Activated naive CD4-positive, alpha-beta T cell treated with anti-CD3 and anti-CD28 coated beads for 36 hours (primary cell): ENCODE measurements at places on chromosomes 16 and 17.
A peak's percentile ranks its signal among the peaks of the same experiment; 100 is the strongest.

DNA sequence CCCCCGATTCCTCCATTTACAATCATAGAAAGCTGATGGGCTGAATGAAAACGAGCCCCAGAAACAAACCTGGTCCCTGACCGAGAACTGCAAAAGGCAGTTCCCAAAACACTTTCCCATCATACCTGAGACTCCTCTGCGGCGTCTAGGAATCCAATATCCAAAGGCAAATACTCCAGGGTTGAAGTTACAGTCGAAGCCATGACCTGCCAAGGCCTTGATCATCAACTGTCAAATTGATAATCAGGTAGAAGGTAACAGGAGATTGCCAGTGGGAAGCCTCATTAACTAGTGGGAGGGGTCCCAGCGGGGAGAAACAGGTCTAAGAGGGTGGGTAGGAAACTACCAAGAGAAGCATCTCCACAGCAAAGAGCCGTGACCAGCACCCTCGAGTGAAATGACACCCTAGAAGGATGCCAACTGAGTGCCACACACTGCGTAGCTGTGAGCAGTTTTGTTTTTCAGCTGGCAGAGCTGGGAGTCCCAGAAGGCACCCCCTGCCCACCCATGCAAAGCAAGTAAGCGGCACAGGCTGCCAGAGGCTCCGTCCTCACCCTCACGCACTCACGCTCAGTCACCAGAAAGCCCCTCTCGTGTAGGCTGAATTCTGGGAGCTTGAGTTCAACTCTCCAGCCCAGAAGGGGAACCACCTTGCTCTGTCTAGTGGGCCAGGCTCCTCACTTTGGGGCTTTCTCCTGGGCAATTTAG, 146.1 kb downstream of the GAS7 start:
- H3K4me3 ChIP-seq: no peak overlapping the region
- DNase-seq: no peak
- no peaks in the 10 kb centered on the region for H3K4me1 ChIP-seq
- no peaks in the 10 kb centered on the region for H3K36me3 ChIP-seq
- no peaks in the 10 kb centered on the region for H3K27me3 ChIP-seq
- H3K27ac ChIP-seq: no peak overlapping the region

- H3K4me3 ChIP-seq: no peak overlapping the region
- H3K27ac ChIP-seq: no peak overlapping the region
- DNase-seq: no peak
- H3K4me1 ChIP-seq: no peaks in the 10 kb centered on the region
Observed at GRCh38 chr17:74239172-74239571, 25.8 kb downstream of the TTYH2 start.

- H3K27ac ChIP-seq: no peak overlapping the region
- no peaks in the 10 kb centered on the region for H3K36me3 ChIP-seq
- H3K4me3 ChIP-seq: no peak overlapping the region
- no peak for DNase-seq
- no peaks in the 10 kb centered on the region for H3K4me1 ChIP-seq
Observed at GRCh38 chr16:77912617-77913016, 109.7 kb upstream of the CLEC3A start.

- H3K4me1 ChIP-seq: peaks cover 90% of the 10 kb centered on the region
- H3K27me3 ChIP-seq: no peaks in the 10 kb centered on the region
- DNase-seq: no peak
- H3K4me3 ChIP-seq: no peak overlapping the region
- no peak overlapping the region for H3K27ac ChIP-seq
Observed at GRCh38 chr16:8957063-8957397, 6.7 kb downstream of the USP7 start.

DNA sequence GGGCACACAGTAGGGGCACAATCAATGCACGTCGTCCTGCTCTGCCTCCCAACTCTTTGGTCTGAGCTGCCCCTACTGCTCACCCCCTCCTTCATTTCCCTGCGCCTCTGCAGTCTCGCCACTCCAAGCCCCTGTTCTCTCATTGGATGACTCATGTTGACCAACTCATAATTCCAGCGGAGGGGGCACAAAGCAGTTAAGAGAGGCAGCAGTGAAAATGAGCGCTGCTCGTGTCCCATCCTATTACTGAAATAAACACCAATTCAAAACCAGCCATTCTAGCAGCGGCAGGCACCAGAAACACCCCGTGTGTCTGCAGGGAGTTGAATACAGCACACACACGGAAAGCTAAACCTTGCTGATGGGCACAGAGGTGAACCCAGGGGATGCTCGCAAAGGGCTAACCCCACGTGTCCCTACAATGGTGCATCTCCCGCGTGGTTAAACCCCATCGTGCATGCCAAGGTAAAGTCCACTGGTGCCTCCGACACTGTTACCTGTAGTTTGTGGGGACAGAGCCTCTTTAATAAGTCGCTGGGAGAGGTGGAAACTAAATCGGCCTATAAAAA, 310.4 kb downstream of the XYLT1 start:
- H3K4me1 ChIP-seq: no peaks in the 10 kb centered on the region
- no peak overlapping the region for H3K27ac ChIP-seq
- no peak overlapping the region for H3K4me3 ChIP-seq
- no peaks in the 10 kb centered on the region for H3K27me3 ChIP-seq
- H3K36me3 ChIP-seq: peaks cover 7% of the 10 kb centered on the region

DNA sequence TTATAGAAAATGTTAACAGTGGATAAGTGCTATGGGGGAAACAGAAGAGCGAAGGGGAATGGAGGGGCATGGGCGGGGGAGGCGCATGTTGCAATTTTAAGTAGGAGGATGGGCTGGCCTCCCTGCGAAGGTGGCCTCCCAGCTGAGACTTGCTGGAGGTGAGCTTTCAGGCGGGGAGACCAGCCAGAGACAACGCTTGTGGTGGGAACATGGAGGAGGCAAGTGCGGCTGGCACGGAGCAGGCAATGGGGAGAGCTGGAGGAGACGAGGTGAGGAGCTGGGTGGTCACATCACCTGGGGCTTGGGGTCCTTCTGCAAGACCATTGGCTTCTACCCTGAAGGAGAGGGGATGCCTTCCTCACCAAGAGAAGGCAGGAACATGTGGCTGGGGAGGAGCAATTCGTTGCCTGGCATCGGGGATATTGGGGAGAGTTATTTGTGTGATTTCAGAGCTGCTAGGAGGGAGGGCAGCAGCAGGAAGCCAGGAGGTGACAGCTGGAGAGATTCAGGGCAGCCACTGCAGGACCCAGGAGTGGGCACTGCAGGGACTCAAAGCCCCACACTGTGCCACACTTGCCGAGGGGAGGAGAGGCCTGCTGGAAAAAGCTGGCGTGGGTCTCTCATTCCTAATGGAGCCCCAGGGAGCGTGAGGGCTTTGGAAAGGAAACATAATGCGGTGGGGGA, 34.4 kb downstream of the PMFBP1 start:
- no peak overlapping the region for H3K4me3 ChIP-seq
- H3K4me1 ChIP-seq: no peaks in the 10 kb centered on the region
- no peaks in the 10 kb centered on the region for H3K36me3 ChIP-seq
- no peak for DNase-seq

- H3K4me3 ChIP-seq: no peak overlapping the region
- peak; percentile 64 for DNase-seq
- no peaks in the 10 kb centered on the region for H3K27me3 ChIP-seq
- H3K27ac ChIP-seq: no peak overlapping the region
- H3K4me1 ChIP-seq: no peaks in the 10 kb centered on the region
Observed at GRCh38 chr17:18141210-18141803, 32.8 kb downstream of the MYO15A start.

GRCh38 chr16:2516391-2517240, 2.9 kb downstream of the ATP6V0C start:
- H3K4me1 ChIP-seq: peaks cover 64% of the 10 kb centered on the region
- H3K36me3 ChIP-seq: peaks cover 7% of the 10 kb centered on the region
- no peak for DNase-seq
- no peak overlapping the region for H3K4me3 ChIP-seq
- peak overlapping the region; percentile 91 for H3K27ac ChIP-seq

- no peaks in the 10 kb centered on the region for H3K27me3 ChIP-seq
- no peak overlapping the region for H3K4me3 ChIP-seq
- no peak overlapping the region for H3K27ac ChIP-seq
- DNase-seq: no peak
Observed at GRCh38 chr16:59881376-59881775, 1147.3 kb upstream of the GOT2 start.

- H3K27ac ChIP-seq: no peak overlapping the region
- no peak for DNase-seq
- H3K27me3 ChIP-seq: no peaks in the 10 kb centered on the region
- H3K4me1 ChIP-seq: peaks cover 6% of the 10 kb centered on the region
Observed at GRCh38 chr17:31051506-31051905, 43.3 kb upstream of the NF1 start.

GRCh38 chr17:39793301-39793872, 55.6 kb downstream of the GRB7 start:
- H3K27ac ChIP-seq: peak overlapping the region; percentile 33
- no peak for DNase-seq
- no peaks in the 10 kb centered on the region for H3K27me3 ChIP-seq
- H3K36me3 ChIP-seq: peaks cover 27% of the 10 kb centered on the region

GRCh38 chr16:81694494-81695280, 84.4 kb upstream of the PLCG2 start:
- H3K36me3 ChIP-seq: peaks cover 3% of the 10 kb centered on the region
- no peak for DNase-seq
- H3K4me3 ChIP-seq: no peak overlapping the region
- H3K27ac ChIP-seq: peak overlapping the region; percentile 32
- no peaks in the 10 kb centered on the region for H3K4me1 ChIP-seq

- H3K4me1 ChIP-seq: peaks cover 53% of the 10 kb centered on the region
- H3K36me3 ChIP-seq: peaks cover 6% of the 10 kb centered on the region
- H3K27me3 ChIP-seq: no peaks in the 10 kb centered on the region
Observed at GRCh38 chr17:8964801-8965393, 610 bp downstream of the PIK3R5 start.

GRCh38 chr16:58442547-58442946, 50.3 kb downstream of the GINS3 start:
- no peaks in the 10 kb centered on the region for H3K4me1 ChIP-seq
- no peaks in the 10 kb centered on the region for H3K36me3 ChIP-seq
- H3K4me3 ChIP-seq: no peak overlapping the region
- H3K27me3 ChIP-seq: peaks cover 9% of the 10 kb centered on the region

DNA sequence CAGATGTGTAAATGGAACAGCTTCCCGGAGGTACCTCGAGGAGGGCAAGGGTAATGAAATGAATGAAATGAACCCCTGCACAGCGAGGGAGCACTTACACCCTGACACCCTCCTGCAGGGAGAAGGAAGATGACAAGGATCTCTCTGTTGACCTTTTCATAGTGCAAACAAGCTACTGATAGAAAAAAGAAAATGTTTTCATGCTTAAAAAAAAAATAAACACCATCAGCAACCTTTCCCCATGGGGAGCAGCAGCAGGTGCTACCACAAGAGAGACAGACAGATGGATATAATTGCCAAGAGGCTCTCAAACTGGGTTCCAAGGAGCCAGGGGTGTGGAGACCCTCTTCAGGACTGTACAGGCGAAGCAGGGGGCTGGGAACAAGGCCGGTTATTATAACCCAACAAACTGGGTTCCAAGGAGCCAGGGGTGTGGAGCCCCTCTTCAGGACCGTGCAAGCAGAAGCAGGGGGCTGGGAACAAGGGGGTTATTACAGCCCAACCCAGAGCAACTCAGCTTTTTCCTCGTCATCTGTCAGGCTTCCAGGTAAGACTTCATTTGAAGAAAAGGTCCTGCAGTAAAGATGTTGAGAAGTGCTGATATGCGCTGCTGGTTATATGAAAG, 718 bp upstream of the RPH3AL start:
- H3K27me3 ChIP-seq: no peaks in the 10 kb centered on the region
- no peak overlapping the region for H3K4me3 ChIP-seq
- DNase-seq: no peak
- no peaks in the 10 kb centered on the region for H3K4me1 ChIP-seq
- H3K36me3 ChIP-seq: no peaks in the 10 kb centered on the region

- H3K4me1 ChIP-seq: peaks cover 10% of the 10 kb centered on the region
- H3K27ac ChIP-seq: no peak overlapping the region
- no peak overlapping the region for H3K4me3 ChIP-seq
- no peaks in the 10 kb centered on the region for H3K36me3 ChIP-seq
- no peaks in the 10 kb centered on the region for H3K27me3 ChIP-seq
Observed at GRCh38 chr16:2508722-2509400, 4.9 kb upstream of the ATP6V0C start.

DNA sequence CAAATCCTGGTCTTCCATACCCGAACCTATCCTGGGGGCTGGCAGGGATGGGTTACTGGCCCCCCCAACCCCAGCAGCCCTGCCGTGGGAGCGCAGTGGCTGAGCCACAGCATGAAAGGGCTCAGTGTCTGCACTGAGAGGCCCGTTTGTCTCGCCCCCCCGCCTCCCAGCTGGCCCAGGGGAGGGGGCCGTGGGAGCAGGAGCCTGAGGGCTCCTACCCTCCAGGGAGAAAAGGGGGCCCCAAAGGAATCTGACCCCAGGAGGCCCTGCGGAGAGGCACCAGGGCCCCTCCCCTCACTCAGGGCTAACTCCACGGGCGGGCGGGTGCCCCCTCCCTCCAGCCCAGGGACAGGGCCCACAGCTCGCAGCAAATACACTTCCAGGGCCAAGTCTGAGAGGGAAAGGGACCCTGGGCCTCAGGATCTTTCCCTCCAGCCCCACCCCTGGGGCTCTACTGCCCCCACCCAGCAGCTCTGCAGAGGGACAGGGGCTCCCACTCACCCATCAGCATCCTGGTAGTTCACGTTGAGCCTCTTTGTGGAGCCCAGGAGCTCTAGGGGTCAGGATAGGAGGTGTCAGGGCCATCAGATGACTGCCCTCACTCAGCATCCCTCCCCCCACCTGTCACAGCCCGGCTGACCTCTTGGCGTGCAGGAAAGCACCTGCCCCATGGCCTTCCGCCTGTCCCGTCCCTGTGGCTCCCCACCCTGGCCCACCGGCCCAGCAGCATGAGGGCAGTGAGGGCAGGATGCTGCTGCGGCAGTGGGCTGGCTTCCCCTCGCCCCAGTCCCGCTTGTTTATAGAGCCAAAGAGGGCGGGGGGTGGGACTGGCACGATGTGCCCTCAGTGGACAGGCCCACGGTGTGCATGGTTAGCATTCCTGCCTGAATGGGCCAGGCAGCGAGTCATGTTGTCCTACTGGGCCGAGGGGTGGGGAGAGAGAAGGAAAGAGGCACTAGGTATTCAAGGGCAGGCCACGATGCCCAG, 7.3 kb downstream of the CASKIN2 start:
- H3K4me1 ChIP-seq: no peaks in the 10 kb centered on the region
- H3K27ac ChIP-seq: no peak overlapping the region
- DNase-seq: no peak
- H3K36me3 ChIP-seq: no peaks in the 10 kb centered on the region

GRCh38 chr16:27330542-27330941, 16.8 kb downstream of the IL4R start:
- DNase-seq: no peak
- H3K4me3 ChIP-seq: no peak overlapping the region
- no peaks in the 10 kb centered on the region for H3K27me3 ChIP-seq
- peaks cover 66% of the 10 kb centered on the region for H3K36me3 ChIP-seq
- peaks cover 78% of the 10 kb centered on the region for H3K4me1 ChIP-seq
